Spleen (tissue), 13 donors: ENCODE measurements at places on chromosomes 2 and 18. TPM values are rescaled to one million over a fixed set of nuclear protein-coding genes. Genes with fewer than 3 reads are reported as not detected.
A peak's percentile ranks its signal among the peaks of the same experiment; 100 is the strongest.

- peak overlapping the region; percentile 89 for H3K27ac ChIP-seq
- H3K27me3 ChIP-seq, result peaks cover 25% of the 10 kb centered on the region
- no peaks in the 10 kb centered on the region for H3K36me3 ChIP-seq
- H3K4me3 ChIP-seq, result peak overlapping the region; percentile 62
- peak; percentile 85 for DNase-seq
- peaks cover 54% of the 10 kb centered on the region for H3K4me1 ChIP-seq
These were observed 479 bp downstream of the RAB11FIP5 start for GRCh38 chr2:73112026-73112912.

GRCh38 chr2:197306696-197307040 is 3.9 kb downstream of the ANKRD44 start:
- H3K27ac ChIP-seq, result peak overlapping the region; percentile 97
- peak overlapping the region; percentile 87 for H3K4me3 ChIP-seq
- H3K4me1 ChIP-seq, result peaks cover 91% of the 10 kb centered on the region
- no peaks in the 10 kb centered on the region for H3K27me3 ChIP-seq

ABCG5 gene
- total RNA-seq, result not detected

TMEM178A gene
- 0.85 TPM for total RNA-seq

- peak; percentile 84 for DNase-seq
- no peak overlapping the region for H3K4me3 ChIP-seq
- no peaks in the 10 kb centered on the region for H3K27me3 ChIP-seq
- H3K4me1 ChIP-seq, result peaks cover 7% of the 10 kb centered on the region
- no peaks in the 10 kb centered on the region for H3K36me3 ChIP-seq
These were observed 19.6 kb upstream of the CXCR1 start for GRCh38 chr2:218186355-218186766.

DNA sequence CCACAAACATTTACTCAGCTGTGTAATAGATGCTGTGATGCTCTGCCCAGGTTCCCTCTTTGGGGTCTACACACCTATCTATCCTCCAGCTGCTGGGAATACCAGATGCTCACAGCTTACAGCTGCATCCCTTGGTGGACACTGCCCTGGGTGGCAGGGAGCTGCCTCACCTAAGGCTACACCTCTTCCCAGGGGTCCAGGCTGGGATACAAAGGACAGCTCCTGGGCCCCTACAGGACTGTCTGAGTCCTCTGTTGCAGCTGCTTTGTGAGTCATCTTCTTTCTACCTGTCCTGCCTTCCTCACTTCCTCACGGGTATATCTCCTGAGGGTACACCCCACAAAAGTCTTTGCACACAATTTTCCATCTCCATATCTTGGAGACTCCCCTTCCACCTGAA is 27.6 kb downstream of the THNSL2 start:
- peaks cover 8% of the 10 kb centered on the region for H3K4me1 ChIP-seq
- no peak overlapping the region for H3K4me3 ChIP-seq
- no peak for DNase-seq
- no peaks in the 10 kb centered on the region for H3K36me3 ChIP-seq

MRO gene
- 2.7 TPM for total RNA-seq

GPR55 gene
- 2.8 TPM for total RNA-seq

GRCh38 chr2:127040169-127040568 is 66.8 kb downstream of the BIN1 start:
- no peaks in the 10 kb centered on the region for H3K4me1 ChIP-seq
- H3K36me3 ChIP-seq, result no peaks in the 10 kb centered on the region
- H3K27me3 ChIP-seq, result no peaks in the 10 kb centered on the region
- no peak overlapping the region for H3K27ac ChIP-seq
- no peak for DNase-seq
- no peak overlapping the region for H3K4me3 ChIP-seq

GRCh38 chr2:214574084-214574781 is 163.4 kb downstream of the VWC2L start:
- DNase-seq, result no peak
- no peaks in the 10 kb centered on the region for H3K4me1 ChIP-seq
- H3K4me3 ChIP-seq, result no peak overlapping the region

GRCh38 chr18:50791599-50792438 is 28.0 kb downstream of the MRO start:
- H3K4me1 ChIP-seq, result no peaks in the 10 kb centered on the region
- no peak for DNase-seq
- H3K36me3 ChIP-seq, result no peaks in the 10 kb centered on the region
- H3K4me3 ChIP-seq, result no peak overlapping the region
- no peak overlapping the region for H3K27ac ChIP-seq
- no peaks in the 10 kb centered on the region for H3K27me3 ChIP-seq

- H3K27me3 ChIP-seq, result peaks cover 16% of the 10 kb centered on the region
- H3K27ac ChIP-seq, result no peak overlapping the region
- DNase-seq, result no peak
- H3K4me1 ChIP-seq, result peaks cover 12% of the 10 kb centered on the region
These were observed 37.7 kb upstream of the CTDP1 start for GRCh38 chr18:79641722-79642497.

- H3K4me3 ChIP-seq, result no peak overlapping the region
- H3K4me1 ChIP-seq, result peaks cover 46% of the 10 kb centered on the region
- H3K27ac ChIP-seq, result no peak overlapping the region
- DNase-seq, result no peak
- no peaks in the 10 kb centered on the region for H3K36me3 ChIP-seq
These were observed 15.7 kb downstream of the ZFP36L2 start for GRCh38 chr2:43210467-43211303.

GRCh38 chr2:42196403-42197267 is 27.5 kb downstream of the EML4 start:
- peak overlapping the region; percentile 70 for H3K27ac ChIP-seq
- no peaks in the 10 kb centered on the region for H3K36me3 ChIP-seq
- DNase-seq, result no peak
- no peak overlapping the region for H3K4me3 ChIP-seq
- peaks cover 99% of the 10 kb centered on the region for H3K4me1 ChIP-seq
- no peaks in the 10 kb centered on the region for H3K27me3 ChIP-seq

SGPP2 gene
- total RNA-seq, result 2.0 TPM

- H3K36me3 ChIP-seq, result no peaks in the 10 kb centered on the region
- H3K27ac ChIP-seq, result no peak overlapping the region
- H3K4me3 ChIP-seq, result no peak overlapping the region
- H3K4me1 ChIP-seq, result peaks cover 43% of the 10 kb centered on the region
- H3K27me3 ChIP-seq, result no peaks in the 10 kb centered on the region
These were observed 40.2 kb upstream of the SKA1 start for GRCh38 chr18:50334546-50335152.

GRCh38 chr2:100819370-100820272 is at the start of gene NPAS2:
TSS of gene NPAS2 (plus strand) at chr2:100820139. CDS start at chr2:100904755, 84,616 bp downstream.
- peaks cover 31% of the 10 kb centered on the region for H3K4me1 ChIP-seq
- DNase-seq, result no peak
- H3K27me3 ChIP-seq, result peaks cover 23% of the 10 kb centered on the region
- peak within 1 kb of the TSS; percentile 61 for H3K4me3 ChIP-seq
- peak within 1 kb of the TSS; percentile 41 for H3K27ac ChIP-seq
- no peaks in the 10 kb centered on the region for H3K36me3 ChIP-seq

GRCh38 chr2:132607426-132608090 is 62.4 kb downstream of the LYPD1 start:
- no peak for DNase-seq
- H3K27ac ChIP-seq, result no peak overlapping the region
- H3K27me3 ChIP-seq, result no peaks in the 10 kb centered on the region
- no peak overlapping the region for H3K4me3 ChIP-seq

DNA sequence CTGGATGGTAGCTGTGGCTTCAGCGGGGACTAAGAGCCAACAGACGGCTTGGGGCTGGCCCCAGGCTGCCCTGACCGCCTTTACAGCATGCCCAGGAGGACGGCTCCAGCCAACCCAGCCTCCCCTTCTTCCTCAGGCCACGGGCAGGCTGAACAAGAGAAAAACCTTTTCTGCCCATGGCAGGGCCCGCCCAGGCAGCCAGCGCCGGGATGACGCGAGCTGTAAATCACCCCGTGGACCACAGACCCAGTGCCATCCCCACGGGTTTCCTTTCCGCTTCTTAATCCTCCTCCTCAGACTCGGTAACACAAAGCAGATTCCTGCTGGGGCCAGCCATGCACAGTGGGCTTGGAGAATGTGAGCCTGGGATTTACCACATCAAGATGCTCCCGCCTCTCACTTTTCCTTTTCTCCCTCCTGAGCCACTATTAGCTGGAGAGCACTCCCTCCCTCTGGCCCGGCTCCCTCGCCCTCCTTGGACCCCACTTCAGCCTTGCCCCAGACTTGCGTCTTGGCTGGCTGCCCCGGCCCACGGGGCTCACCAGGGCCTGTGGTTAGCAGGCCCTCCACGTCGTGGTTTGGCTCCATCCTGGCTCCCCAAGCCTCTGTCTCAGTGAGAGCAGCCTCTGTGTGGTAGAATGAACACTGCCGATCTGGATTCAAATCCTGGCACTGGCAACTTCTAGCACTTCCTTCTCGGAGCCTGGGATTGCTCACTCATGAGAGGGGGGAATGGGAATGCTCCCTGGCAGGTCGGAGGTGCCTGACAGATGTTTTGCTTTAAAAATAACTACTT is 31.4 kb downstream of the ATOH8 start:
- H3K27ac ChIP-seq, result no peak overlapping the region
- H3K36me3 ChIP-seq, result no peaks in the 10 kb centered on the region
- H3K4me3 ChIP-seq, result no peak overlapping the region
- H3K27me3 ChIP-seq, result no peaks in the 10 kb centered on the region
- DNase-seq, result peak; percentile 18

SNRNP27 gene
- 62.9 TPM for total RNA-seq

IL36G gene
- total RNA-seq, result not detected

GREB1L gene
- 0.76 TPM for total RNA-seq

DNA sequence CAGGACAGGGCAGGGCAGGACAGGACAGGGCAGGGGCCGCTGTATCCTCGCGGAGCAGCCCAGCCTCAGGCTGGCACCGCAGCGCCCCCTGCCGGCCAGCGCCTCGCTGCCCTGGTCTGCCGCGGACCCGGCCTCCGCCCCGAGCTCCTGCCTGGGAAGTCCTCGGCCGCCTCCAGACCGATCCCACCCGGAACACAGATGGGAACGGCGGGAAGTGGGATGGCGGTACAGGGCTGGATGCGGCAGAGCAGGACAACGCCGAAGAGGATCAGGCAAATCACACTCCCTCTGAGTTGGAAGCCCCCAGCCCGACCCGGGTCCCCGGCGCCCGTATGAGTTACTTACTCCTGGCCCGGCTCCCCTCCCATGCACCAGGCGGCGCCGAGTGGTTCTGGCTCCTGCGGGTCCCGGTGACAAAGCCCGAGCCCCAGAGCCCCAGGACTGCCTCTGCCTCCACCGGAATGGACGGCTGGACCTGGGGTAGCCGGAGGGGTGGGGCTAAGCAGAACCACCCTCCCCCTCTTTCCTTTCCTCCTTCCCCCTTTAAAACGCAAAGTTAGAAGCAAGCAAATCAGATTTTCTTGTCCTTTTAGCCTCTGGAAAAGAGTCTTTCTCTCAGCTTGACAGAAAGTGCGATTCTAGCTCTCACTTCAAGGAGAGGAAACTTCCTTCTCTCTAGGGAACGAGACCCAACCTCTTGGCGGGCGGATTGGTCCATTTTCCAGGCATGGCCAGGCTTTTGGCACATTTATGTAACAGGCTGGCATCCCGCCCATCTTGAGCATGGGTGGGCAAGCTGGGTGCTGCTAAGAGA is at the start of gene TP53I3:
Gene TP53I3, minus strand, starts transcription at position 449 of the 814 bp plus-strand sequence. CDS start 508 bp downstream, outside the sequence.
- peak within 1 kb of the TSS; percentile 89 for H3K27ac ChIP-seq
- peak; percentile 98 for DNase-seq
- peaks cover 51% of the 10 kb centered on the region for H3K4me1 ChIP-seq
- H3K4me3 ChIP-seq, result peak within 1 kb of the TSS; percentile 52
- peaks cover 5% of the 10 kb centered on the region for H3K36me3 ChIP-seq
- H3K27me3 ChIP-seq, result no peaks in the 10 kb centered on the region

MFSD6 gene
- 110 TPM for total RNA-seq

SP5 gene
- total RNA-seq, result not detected

COBLL1 gene
- total RNA-seq, result 86.2 TPM

DNA sequence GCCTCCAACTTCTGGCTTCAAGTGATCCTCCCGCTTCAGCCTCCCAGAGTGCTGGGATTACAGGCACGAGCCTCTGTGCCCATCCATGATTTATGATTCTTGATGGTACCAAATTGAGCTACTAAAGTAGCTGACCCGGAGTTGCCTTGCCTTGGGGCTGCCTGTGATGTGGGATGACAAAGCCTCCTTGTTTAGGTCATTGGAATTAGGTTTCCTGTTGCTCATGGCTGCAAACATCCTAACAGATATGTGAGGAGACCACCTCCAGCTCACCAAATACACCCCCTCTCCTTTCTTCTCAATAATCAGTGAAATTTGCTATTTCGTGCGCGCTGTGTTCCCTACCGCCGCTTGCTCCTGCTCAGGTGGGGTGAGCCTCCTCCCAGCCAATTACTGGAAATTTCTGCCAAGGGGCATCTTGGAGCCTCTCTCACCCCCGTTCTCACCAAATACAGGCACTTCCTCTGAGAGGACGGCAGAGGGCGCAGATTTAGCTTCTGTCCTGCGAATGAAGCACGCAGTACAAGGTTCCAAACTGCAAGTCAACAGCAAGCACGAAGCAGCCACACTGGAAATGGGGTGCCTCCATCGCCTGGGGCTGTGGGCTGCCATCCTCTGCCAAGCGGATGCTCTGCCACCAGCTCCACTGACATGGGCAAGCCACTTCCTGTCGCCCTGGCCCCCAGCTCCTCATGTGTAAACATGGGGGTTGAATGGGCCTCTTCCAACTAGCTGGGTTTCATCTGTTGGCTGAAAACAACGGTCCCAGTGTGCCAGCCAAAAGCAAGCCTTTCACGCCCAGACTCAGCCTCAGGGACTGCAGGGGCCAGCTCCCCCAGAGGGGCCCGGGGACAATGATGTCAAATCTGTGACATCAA is 71.7 kb downstream of the NCAPH start:
- H3K27ac ChIP-seq, result peak overlapping the region; percentile 56
- H3K4me1 ChIP-seq, result peaks cover 29% of the 10 kb centered on the region
- DNase-seq, result peak; percentile 89
- H3K36me3 ChIP-seq, result no peaks in the 10 kb centered on the region
- no peak overlapping the region for H3K4me3 ChIP-seq

UGT1A4 gene
- not detected for total RNA-seq

DNA sequence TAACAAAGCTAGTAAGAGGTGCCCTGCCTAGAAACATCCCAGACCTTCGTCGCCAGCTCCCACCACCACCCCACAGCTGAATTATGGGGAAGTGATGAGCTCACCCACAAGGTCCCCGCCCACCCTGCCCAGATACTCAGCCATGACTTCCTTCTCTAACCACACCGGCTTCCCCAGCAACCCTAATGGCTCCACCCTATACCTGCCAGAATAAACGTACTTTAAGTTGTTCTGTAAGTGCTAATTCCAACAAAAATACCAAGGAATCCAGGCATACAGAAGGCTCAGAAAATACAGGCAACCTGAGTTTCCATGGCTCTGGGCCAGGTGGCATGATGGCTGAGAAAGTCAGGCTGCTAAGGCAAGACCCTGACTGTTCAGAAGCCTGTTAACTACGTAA is 39.1 kb downstream of the TMEM163 start:
- H3K27ac ChIP-seq, result no peak overlapping the region

IKZF2 gene
- total RNA-seq, result 19.6 TPM

- H3K27ac ChIP-seq, result no peak overlapping the region
- H3K27me3 ChIP-seq, result no peaks in the 10 kb centered on the region
- no peak for DNase-seq
- no peak overlapping the region for H3K4me3 ChIP-seq
These were observed 31.3 kb downstream of the CNGA3 start for GRCh38 chr2:98377544-98377943.

GRCh38 chr2:13543550-13543949 is 826.8 kb downstream of the TRIB2 start:
- H3K27ac ChIP-seq, result no peak overlapping the region
- no peaks in the 10 kb centered on the region for H3K36me3 ChIP-seq
- H3K4me1 ChIP-seq, result no peaks in the 10 kb centered on the region

GRCh38 chr2:176789751-176790150 is 422.8 kb upstream of the HNRNPA3 start:
- H3K27me3 ChIP-seq, result no peaks in the 10 kb centered on the region
- no peak overlapping the region for H3K27ac ChIP-seq
- no peaks in the 10 kb centered on the region for H3K4me1 ChIP-seq
- no peak overlapping the region for H3K4me3 ChIP-seq
- H3K36me3 ChIP-seq, result no peaks in the 10 kb centered on the region
